ENCODE measurements at places on chromosomes 4 and X. TPM values are rescaled to one million over a fixed set of nuclear protein-coding genes. Genes with fewer than 3 reads are reported as not detected.

Gene CABS1
- total RNA-seq: not detected

Gene RHOXF1
- not detected for total RNA-seq

Gene HHIP
- total RNA-seq: 1.1 TPM

Gene TMSB15B
- total RNA-seq: 5.7 TPM

Gene GPR78
- total RNA-seq: 1.4 TPM

Gene MID1
- total RNA-seq: 21.2 TPM

Gene KLHL34
- not detected for total RNA-seq

Gene KCTD8
- 0.47 TPM for total RNA-seq

Gene ADGRG2
- total RNA-seq: not detected

All from smooth muscle cell of the coronary artery (primary cell).